ENCODE measurements at places on chromosomes 2 and 18.
A peak's percentile ranks its signal among the peaks of the same experiment; 100 is the strongest.

- peak; percentile 55 for DNase-seq
These were observed at the start of gene DPP4 for GRCh38 chr2:162073888-162074631. DPP4 (minus strand) TSS chr2:162074215; CDS start chr2:162073981, 234 bp downstream.

- DNase-seq: no peak
These were observed 52.8 kb upstream of the HAAO start for GRCh38 chr2:42844901-42845821.

GRCh38 chr18:28406533-28406932, 229.6 kb upstream of the CDH2 start:
- DNase-seq: no peak

DNA sequence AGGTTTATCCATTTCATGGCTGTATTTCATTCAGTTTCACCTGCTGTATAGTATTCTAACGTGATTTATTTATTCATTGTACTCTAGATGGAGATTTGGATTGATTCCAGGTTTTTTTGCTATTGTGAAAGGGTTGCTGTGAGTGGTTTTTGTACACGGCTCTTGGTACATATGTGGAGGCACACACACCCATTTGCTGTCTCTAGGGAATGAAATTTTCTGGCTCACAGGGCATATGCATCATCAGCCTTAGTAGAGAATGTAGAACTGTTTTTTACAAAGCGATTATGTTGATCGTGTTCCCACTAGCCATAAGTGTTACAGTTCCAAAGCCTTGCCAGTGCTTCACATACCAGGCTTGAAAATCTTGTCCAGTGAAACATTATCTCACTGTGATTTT, 5.1 kb downstream of the SPTBN1 start:
- no peak for DNase-seq

GRCh38 chr18:73684647-73685046, 463.0 kb downstream of the FBXO15 start:
- DNase-seq: no peak

All from activated CD4-positive, alpha-beta T cell treated with anti-CD3 and anti-CD28 coated beads for 4 hours (primary cell).